ENCODE measurements at places on chromosomes 1 and 21.

DNA sequence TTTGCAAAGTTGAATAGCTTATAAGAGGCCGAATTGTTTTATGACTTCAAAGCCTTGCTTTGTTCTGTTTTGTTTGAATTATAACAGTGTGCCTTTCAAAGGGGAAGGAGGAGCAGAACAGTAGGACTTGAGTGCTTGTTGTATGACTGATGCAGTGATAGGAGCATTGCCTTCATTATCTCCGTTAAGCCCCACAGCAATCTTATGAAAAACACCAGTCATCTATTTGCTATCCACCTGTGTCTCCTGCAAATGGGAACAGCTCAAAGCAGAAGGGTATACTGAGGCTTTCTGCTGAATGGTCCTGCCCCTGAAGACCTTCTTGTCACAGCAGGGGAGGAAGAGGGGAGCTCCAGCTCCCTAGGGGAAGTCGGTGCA lies 127.5 kb downstream of the RNF220 start:
- no peak for DNase-seq

DNA sequence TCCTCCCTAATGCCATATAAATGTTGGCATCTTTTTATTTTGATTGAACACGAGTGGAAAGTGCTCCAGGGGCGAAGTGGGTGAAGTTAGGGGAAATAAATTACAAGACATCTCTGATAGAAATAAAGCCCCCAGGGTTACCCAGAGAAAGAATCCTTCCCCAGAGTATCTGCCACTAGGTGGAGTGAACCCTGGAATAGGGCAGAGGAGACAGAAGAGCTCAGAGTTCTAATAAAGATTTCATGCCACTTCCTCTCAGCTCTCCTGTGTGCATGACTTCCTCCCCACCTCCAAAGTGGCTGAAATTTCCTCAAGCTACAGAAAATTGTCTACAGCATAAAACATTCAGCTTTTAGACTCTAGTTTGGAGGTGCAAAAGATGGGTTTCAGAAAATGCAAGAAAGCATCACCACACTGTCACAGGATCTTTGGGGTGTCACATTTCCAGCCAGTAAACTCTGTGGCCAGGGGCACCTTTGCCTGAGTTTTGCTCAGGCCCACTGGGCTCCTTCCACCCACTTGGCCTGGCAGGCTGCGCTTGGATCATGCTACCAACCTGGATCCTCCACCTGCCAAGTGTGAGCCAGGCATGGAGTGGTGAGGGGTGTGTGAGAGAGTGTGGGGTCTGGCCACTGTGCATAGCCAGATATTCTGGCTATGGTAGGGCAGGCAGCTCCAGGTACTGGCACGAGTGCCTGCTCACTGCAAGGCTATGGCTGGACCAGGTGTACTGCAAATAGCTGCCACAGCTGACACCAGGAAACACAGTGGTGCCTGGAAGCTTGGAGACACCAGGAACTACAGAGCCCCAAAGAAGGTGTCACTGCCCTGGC lies 208.8 kb upstream of the USP25 start:
- DNase-seq = no peak

DNA sequence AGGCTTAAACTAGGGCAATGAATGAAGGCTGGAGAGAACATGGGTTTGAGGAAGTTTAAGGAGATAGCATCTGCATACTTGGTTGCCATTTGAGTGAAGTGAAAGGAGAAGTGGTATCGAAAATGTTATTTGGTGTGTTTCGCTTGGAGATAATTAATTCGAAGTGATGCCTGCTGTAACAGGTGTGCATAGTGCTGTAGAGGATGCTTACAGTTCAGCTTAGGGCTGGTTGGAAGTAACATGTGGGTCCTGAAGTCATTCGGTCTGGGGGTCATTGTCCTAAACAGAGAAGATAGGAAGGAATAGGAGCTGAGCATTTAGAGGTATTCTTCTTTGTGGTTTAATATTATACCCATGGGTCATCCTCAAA lies 301 bp upstream of the NUDT17 start:
- DNase-seq = no peak

GRCh38 chr1:182196897-182197870 lies 135.7 kb upstream of the ZNF648 start:
- no peak for DNase-seq

DNA sequence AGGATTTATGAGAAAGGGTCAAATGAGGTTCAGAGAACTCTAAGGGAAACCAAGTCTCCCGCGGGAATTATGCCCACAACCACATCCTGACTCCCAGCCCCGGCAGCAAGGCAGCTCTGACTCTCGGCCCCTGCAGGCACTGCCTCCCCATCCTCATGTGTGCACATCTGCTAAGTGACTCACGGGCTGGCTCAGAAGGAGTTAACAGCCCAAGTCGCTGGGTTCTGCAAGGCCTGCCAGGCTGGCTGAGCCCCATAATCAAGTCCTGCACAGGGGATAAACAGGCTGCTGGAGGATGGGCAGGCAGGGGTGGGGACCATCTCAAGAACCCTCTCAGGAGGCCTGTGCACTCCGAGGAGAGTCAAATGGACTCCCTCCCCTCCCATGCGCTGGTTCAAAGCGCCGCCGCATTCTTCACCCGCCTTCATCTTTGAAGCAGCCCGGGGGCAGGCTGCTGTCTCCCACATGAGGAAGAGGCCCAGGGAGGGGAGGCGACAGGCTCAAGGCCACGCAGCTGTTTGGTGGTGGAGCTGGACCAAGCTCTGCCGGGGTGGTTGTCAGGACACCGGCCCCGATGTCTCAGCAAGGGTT lies 344.3 kb downstream of the MATN1 start:
- no peak for DNase-seq

- no peak for DNase-seq
These were observed 84.8 kb downstream of the CAMTA1 start for GRCh38 chr1:6870086-6870485.

GRCh38 chr1:241834733-241835377 lies 13.1 kb upstream of the EXO1 start:
- no peak for DNase-seq

GRCh38 chr1:89310505-89310904 lies 37.8 kb upstream of the GBP5 start:
- no peak for DNase-seq

DNA sequence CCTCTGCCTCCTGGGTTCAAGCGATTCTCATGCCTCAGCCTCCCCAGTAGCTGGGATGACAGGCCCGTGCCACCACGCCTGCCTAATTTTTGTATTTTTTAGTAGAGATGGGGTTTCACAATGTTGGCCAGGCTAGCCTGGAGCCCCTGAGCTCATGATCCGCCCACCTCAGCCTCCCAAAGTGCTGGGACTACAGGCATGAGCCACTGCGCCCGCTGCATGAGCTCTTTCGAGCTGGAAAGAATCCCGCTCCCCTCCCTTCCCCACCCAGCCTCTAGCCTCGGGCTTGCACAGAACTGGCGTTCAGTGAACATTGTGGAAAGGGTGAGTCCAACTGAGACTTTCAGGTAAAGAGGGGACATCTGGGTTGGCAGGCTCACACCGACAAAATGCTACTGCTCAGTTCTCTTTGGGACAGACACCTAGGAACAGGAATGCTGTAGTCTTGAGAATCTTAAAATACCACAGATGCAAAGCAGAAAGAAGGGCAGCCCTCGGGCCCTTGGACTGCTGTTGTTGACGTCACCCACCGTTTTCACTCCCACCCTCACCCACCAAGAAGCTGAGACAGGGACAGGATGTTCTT lies 9.7 kb upstream of the GNG4 start:
- DNase-seq = no peak

DNA sequence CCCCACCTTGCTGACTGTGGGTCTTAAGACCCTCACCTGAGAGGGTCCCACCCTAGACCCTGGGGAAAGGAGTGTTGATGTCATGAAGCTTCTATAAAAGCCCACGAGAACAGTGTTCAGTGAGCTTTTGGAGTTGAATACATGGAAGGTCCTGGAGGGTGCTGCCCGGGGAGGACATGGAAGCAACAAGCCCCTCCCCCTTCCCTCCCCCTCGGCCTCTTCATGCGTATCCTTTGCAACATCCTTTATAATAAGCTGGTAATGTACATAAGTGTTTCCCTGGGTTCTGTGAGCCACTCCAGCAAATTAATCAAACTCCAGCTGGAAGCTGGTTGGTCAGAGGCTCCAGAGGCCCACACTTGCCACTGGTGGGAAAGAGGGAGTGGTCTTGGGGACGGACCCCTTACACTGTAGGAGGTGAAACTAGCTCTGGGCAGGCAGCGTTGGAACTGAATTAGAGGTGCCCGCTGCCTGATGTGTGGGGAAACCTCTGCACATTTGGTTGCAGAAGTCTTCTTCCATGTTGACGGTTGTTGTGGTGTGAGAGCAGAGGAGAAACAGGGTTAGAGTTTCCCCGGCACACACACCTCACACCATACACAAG lies 14.7 kb upstream of the COL6A1 start:
- DNase-seq = no peak

GRCh38 chr1:168164771-168165170 lies 14.0 kb upstream of the TIPRL start:
- DNase-seq = no peak
